Cortex of kidney (tissue), 1 donor: ENCODE measurements at places on chromosomes 1 and 21.

GRCh38 chr1:183907070-183907469 is 102.2 kb downstream of the RGL1 start:
- no peak for DNase-seq

DNA sequence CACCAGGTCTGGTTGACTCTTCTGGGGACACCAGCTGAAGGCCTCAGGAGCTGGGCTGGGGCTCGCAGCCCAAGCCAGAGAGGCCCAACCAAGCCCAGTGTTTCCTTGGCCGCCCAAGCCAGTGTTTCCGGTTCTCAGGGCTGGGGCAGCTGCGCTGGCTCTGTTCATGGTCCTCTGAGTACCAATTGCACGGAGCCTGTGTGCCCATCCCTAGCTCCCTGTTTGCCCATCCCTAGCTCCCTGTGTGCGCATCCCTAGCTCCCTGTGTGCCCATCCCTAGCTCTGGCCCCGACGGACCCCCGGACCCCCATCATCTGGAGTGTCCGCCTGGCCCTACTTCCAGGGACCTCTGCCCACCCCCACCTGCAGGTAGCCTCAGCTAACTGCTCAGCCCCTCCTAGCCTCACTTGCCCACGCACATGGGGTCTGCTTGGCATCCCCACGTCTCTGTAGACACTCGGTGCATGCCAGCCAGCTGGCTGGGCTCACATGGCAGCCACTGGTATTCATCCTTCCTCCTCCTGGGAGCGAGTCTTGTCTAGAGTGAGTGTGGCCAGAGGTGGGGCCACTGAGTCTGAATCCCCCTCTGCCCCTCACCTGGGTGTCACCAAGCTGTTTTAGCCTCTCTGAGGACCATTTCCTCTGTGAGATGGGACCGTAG is 64.0 kb downstream of the WNT9A start:
- no peak for DNase-seq

GRCh38 chr1:62728963-62729362 is 40.8 kb upstream of the DOCK7 start:
- DNase-seq: no peak

DNA sequence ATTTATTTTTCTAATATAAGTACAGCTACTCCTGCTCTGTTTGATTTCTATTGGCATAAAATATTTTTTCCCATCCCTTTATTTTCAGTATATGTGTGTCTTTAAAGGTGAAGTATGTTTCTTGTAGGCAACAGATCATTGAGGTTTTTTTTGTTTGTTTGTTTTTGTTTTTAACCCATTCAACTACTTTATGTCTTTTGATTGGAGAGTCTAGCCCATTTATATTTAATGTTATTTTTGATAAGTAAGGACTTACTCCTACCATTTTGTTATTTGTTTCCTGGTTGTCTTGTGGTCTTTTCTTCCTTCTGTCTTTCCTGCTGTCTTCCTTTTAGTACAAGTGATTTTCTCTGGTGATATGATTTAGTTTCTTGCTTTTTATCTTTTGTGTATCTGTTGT is 285.1 kb upstream of the PROX1 start:
- no peak for DNase-seq

GRCh38 chr1:8653878-8654277 is 163.6 kb downstream of the RERE start:
- DNase-seq: no peak

DNA sequence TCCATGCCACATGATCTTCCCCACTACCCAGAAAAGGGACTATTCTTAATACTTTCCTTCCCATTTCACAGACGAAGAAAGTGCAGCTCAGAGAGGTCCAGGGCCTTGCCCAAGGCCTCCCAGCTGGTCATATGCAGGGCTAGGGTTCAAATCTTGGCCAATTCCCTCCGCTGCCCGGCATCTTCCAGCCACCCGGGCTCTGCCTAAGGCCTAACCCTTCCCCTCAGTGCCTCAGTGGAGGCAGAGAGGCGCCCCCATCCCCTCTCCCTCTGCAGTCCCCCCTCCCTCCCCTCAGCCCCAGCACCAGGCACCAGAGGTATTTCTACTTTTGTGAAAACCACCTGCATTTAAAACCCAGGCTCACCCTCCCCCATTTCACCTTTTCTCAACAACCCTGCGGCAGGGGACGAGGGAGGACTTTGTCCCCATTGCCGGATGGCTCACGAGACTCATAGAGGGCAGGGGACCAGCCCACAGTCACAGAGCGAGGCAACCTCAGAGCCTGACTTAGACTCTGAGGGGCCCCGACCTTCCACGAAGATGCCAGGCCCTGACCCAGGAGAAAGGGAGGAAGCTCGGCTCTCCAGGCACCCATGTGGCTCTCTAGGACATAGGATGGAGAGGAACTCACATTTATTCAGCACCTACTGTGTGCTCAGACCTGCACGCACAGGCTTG is 12.3 kb downstream of the LAPTM5 start:
- no peak for DNase-seq

DNA sequence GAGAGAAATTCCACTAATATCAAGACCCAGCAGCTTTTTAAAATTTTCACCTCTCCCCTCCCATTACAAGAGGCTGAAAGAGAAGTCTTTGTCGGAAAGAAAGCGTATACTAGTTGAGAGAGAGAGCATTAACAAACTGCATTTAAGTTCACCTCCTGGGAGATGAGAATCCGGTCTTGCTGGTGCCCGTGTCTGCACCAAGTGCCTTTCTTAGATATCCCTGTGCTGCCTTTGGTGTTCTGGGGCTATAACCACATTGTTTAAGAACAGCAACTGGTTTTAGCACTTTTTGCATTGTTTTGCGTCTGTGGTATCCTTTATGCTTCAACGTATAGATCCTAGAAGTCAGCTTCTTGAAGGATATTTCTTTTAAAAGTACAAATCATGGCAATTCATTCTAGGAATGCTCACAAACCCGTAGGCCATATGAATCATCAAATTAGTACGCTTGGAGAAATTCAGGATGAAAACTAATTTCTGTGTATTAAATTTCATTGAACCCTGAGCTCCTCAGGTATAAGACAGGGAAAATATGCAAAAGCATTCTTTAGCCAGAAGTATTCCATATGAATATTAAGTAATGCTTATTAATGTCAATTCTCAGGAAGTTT is 3.4 kb upstream of the RPE65 start:
- DNase-seq: no peak

- no peak for DNase-seq
Measured at GRCh38 chr1:160590488-160590887, 11.2 kb upstream of the CD84 start.

- no peak for DNase-seq
Measured at GRCh38 chr1:155709391-155709790, 20.5 kb downstream of the DAP3 start.

DNA sequence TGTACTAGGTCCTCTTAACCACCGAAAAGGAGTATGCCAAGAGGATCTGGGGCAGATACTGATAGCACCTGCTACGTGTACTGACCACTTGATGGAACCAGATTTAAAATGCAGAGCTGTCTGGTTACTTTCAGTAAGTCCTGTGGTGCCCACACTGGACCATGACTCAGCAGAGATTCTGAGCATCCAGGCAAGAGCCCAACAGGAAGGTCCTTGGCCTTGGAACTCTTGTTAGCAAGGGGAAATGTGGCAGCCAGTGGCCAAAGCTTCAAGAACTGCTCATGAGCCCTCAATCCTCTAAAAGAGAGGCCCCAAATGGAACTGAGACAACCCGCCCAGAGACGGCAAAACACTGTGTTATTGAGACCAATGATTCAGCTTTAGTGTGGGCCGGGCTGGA is 4.2 kb upstream of the GJB5 start:
- no peak for DNase-seq

- DNase-seq: no peak
Measured at GRCh38 chr1:50139339-50140181, 30.8 kb downstream of the ELAVL4 start.

GRCh38 chr1:8238141-8239038 is 79.5 kb upstream of the SLC45A1 start:
- DNase-seq: no peak

DNA sequence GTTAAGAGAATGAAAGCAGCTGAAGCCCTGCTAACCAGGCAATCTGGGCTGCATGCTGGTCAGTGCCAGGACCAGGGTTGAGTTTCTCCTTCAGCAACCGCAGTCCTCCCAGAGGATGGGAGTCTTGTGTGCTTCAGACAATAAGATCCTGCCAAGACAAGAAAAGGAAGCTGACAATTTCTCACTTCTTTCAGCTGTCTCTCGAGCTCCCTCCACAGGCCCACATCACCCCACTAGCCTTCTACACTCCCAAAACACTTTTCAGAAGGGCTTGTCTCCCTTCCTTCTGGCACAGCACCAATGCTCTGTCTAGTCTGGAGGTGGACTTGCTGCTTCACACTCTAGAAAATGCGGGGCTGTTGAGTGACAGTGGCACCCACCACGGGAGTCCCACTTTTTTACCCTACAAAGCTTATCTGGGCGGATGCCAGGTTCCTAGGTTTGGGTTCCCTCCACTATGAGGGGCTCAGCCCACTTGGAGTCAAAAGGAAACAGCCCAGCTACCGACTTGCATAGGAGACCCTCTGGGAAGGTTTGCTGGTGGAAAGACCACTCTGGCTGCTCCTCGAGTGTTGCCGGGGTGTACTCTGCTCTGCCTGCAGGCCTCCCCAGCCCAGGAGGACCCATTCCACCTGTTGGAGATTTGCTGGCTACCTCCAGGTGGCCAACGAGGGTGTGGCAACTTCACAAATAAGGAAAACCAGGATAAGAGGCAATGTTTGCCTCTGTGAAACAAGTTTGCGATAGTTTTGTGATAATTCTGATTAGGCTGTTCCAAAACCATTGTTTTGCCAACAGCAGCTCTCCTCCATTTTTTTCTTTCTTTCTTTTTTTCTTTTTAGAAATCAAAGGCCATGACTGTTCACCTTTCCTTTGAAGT is 68.9 kb downstream of the TENT5C start:
- no peak for DNase-seq

- DNase-seq: no peak
Measured at GRCh38 chr21:42621819-42622177, 31.6 kb upstream of the PDE9A start.

- no peak for DNase-seq
Measured at GRCh38 chr1:27979151-27979858, 19.5 kb downstream of the XKR8 start.

DNA sequence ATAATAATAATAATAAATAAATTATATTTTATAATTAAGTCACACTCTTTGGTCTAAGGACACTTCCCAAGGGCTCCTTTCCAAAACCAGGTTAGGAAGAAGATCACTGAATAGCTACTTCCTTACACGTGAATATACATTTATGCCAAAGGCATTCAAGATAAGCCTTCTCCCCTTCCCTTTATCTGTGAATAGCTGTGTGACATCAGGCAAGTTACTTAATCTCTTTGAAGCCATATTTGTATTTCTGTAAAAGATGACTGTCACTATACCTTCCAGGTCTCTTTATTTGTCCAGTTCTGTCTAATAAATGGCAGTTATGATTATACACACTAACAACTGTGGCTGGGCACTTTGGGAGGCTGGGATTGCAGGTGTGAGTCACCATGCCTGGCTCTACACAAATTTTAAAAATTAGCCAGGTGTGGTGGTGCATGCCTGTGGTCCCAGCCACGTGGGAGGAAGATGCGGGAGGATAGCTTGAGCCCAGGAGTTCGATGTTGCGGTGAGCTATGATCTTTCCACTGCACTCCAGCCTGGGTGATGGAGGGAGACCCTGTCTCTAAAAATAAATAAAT is 5.5 kb upstream of the RNF11 start:
- DNase-seq: no peak

DNA sequence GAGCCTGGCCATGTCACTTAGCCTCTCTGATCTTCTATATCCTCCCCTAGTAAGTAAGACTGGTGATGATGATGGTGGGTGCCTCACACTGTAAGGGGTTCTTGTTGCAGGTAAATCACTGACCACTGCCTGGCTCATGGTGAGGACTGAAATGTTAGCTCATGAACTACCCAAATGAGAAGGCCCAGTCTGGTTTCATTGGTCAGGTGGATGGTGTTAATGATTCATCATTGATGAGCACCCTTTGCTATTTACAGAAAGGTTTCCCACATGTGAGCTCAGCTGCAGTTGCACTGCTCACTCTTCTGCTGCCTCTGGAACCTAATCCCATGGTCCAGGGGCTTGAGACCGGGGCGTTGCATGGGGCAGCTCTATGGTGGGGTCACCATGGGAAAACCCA is 417.7 kb downstream of the PRDM2 start:
- no peak for DNase-seq

DNA sequence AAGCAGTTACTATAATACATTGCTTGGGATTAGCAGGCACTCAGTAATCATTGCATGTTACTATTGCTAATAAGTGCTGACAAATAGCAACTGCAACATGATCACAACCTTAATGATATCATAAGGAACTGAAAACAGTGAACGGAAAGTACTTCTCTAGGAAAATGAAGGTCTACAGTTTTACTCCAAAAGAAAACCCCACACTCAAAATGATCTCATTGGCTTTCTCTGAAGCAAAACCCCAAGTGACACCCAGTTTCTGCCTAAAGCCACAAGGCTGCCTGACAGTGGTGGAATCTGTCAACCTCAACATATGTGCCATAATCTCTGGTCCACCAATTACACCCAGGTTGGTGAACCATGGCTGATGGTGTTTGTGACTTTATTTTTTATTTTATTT is 137.6 kb downstream of the PTGER3 start:
- DNase-seq: no peak

GRCh38 chr1:54474310-54475251 is 68.4 kb upstream of the SSBP3 start:
- DNase-seq: no peak

DNA sequence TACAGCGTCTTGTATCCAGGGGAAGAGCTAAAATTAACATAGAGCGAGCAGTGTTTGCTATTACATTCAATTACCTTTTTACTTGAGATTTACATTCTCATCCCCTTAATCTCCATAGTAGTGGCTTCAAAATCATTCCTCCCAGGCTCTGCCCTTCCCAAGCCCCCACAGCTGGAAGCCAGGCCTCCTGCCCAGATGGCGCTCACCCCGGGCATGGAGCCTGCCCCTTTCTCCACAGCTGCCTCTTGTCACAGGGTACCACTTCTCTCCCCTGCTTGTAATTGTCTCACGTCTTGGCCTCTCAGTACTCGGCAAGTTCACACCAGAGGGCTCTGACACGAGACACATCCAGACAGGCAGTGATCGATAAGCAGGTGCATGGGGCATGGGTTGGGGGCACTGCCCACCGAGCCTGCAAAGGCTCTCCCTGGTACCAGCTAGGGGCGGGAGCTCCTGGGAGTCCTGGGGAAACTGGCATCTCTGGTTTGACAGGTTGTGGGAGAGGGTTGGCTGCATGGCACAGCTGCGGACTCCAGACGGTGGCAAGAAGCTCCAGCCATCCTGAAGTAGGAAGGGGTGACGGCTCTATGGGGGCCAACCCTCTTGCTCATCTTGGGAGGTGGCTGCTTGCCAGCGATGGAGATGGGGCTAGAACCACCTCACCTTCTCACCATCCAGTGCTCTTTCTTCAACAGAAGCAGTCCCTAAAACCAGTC is 20.1 kb downstream of the CASZ1 start:
- DNase-seq: no peak

DNA sequence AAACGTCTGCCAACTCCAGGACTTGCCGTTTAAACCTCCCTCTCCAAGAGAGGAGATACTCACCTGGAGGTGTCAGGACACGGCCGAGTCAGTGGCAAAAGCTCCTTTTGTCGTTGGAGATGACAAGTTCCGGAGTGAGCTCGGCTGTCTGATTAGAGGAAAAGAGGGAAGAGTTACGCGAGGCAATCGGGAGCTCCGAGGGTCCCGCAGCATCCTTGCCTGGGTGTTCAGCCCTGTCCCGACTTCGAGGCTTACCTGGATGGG is 497 bp downstream of the ID3 start:
- no peak for DNase-seq
